ENCODE measurements at places on chromosomes 12 and 14.

- DNase-seq, result peak; percentile 81
Measured at GRCh38 chr12:109714141-109714912, 702 bp downstream of the FAM222A start.

GRCh38 chr12:101045486-101046464, 164.3 kb downstream of the SLC5A8 start:
- no peak for DNase-seq

GRCh38 chr12:93663729-93664084, 13.5 kb upstream of the CRADD start:
- no peak for DNase-seq

- peak; percentile 66 for DNase-seq
Measured at GRCh38 chr12:2756756-2757155, 38.0 kb upstream of the FKBP4 start.

- DNase-seq, result no peak
Measured at GRCh38 chr12:42846782-42847181, 257.2 kb upstream of the PRICKLE1 start.

- no peak for DNase-seq
Measured at GRCh38 chr14:34496007-34496678, 34.1 kb upstream of the SPTSSA start.

DNA sequence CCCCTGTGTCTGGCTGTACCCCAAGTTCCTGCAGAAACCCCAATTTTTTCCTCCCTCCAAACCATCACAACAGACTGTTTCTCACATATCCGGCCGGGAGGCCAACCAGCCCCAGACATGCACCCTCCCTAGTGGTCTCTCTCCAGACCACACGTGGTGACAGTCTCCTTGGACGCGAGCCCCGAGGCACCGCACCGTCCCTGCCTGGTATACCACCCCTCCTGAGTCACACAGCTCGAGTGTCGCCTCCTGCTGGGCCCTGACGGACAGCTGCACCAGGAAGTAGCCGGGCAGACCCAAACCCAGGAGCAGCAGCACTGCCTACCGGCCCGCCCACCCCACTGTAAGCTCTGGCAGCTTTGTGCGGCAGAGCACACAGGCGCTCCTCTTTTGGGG, 97.4 kb downstream of the RFLNA start:
- DNase-seq, result peak; percentile 75

DNA sequence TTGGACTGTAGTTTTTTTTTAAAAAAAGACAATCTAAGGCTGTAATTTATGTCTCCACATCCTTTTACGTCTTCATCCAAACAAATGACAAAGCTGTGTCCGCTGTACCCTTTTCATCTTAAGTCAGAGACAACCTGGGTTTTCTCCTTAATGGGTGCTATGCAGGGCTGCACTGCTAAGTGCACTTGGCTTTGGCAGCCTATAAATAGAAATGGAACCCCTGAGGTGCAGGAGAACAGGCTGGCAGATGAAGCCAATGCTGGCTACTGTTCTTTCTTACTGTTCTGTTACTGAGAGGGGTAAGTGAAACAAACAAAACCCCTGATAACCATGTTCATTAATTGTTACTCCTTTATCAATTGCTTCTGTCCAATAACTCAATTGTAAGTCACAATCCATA, 47.1 kb upstream of the KICS2 start:
- no peak for DNase-seq

DNA sequence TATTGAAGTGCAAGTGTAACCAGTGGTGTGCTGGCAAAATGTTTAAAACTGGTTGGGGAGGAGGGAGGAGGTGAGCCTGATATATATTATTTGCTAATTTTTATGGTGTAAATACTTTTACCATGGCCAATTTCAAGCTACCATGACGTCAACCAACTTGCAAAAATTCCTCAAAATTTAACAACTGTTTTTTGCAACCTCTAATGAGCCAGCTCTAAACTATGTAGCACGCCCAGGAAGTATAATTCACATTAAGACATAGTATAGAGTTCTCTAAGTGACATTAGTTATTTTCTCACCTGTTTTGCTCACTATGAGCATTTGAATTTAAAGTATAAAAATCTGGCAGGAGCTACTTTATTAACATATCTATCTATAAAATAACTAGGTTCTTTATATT, 41.4 kb downstream of the ATL1 start:
- DNase-seq, result no peak

GRCh38 chr14:98951521-98952152, 320.4 kb downstream of the BCL11B start:
- DNase-seq, result no peak

- peak; percentile 97 for DNase-seq
Measured at GRCh38 chr12:62799126-62799736, 135.7 kb downstream of the PPM1H start.

GRCh38 chr12:7271893-7272514, 31.9 kb upstream of the ACSM4 start:
- no peak for DNase-seq

- DNase-seq, result no peak
Measured at GRCh38 chr14:76498463-76498935, 122.6 kb downstream of the ESRRB start.

DNA sequence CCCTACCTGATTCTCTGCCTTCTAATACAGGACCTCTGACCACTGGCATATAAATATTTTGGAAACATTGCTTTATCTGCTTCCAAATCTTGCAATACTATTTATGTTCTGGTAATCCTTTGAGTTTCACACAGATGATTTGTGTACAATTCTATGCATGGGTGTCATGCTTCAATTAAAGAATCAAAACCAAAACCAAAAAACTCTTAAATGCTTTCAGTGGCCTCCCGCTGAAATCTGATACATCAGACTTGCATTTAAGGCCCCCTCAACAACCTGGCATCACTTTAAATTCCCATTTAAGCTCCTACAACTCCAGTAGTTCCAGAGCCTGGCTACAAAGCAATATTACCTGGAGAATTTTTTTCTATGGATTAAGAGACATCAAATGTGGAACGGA, 221.7 kb upstream of the NAV3 start:
- DNase-seq, result no peak

DNA sequence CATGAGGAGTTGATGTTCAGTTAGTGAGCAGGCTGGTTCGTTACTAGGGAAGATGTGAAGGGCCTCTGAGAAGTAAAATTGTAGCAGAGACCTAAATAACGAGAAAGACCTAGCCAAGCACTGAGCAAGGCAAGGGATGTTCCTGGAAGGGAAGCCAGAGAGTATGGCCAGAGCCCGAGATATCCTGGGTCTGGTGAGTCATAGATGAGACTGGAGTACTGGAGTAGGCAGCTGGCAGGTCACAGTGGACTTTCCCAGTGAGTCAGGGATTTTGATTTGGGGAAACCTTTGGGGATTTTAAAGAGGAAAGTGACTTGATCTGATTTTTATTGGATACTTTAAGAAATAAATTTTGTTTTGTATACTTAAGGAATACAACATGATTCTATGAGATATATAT, 369.0 kb downstream of the DIO2 start:
- no peak for DNase-seq

DNA sequence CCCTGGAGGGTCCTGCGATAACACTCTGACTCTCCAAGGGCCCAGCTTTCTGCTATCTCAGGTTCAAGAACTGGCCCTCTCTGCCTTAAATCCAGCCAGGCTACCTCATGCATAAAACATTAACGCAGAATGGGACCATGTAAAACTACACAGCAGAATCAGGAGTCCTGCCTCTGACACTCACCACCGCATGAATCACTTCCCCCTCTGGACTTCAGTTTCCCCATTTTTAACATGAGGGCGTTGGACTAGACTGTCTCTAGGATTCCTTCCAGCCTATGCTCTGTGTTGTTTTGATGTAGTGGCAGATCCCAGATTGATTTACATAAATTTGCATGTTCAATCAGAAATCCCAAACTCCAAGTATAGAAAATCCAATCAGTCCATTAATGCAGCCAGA, 3.3 kb downstream of the NCKAP5L start:
- DNase-seq, result no peak

DNA sequence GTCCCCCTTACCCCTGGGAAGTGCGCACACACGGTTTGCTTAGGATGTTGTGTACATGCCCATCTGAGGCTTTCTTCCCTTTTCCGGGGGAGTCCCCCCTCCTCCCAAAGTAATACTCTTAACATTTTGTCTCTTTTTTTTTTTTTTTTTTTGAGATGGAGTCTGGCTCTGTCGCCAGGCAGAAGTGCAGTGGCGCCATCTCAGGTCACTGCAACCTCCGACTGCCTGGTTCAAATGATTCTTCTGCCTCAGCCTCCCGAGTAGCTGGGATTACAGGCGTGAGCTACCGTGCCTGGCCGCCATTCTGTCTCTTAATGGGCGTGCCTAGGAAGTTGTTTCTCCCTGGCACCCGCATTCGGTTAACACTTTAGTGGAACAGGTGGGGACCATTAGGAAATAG, 4.5 kb upstream of the GMFB start:
- peak; percentile 68 for DNase-seq

DNA sequence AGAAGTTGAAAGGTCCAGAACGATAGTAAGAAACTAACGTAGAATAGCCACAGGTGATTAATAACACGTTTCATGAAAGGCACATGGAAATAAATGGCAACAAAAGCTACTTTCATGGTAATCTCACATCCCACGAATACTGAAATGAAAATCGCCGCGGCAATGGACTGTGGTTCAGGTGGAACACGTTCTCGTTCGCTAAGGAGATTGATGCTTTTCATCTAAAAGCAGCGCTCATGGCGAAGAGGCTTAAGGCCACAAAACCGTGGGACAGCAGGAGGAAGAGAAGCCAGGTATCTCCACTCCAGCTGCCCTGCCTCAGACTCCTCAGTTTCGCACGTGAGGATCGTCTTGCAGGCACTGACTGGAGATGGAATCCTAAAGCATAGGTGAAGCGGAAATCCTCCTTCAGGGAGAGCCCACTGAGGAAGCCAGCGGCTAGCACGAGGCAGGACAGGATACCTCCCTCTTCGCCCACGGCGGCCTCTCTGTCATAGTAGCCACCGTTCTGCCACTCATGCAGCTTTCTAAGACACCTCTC, 696 bp upstream of the GPHN start:
- DNase-seq, result peak; percentile 65

GRCh38 chr12:125340791-125341190, 275.6 kb downstream of the AACS start:
- no peak for DNase-seq

- no peak for DNase-seq
Measured at GRCh38 chr14:63962906-63963305, 110.1 kb downstream of the SYNE2 start.
